ENCODE measurements at places on chromosomes 3 and 15.

- no peak for DNase-seq
These were observed 55.0 kb downstream of the TCF12 start for GRCh38 chr15:56973463-56973862.

GRCh38 chr3:121988146-121988545 lies 33.9 kb downstream of the ILDR1 start:
- DNase-seq, result no peak

GRCh38 chr3:37751967-37752648 lies 109.6 kb upstream of the CTDSPL start:
- DNase-seq, result no peak

- DNase-seq, result no peak
These were observed 8.4 kb downstream of the GMNC start for GRCh38 chr3:190854062-190854461.

GRCh38 chr3:10845839-10846656 lies 30.0 kb downstream of the SLC6A11 start:
- DNase-seq, result no peak

- no peak for DNase-seq
These were observed 23.6 kb upstream of the PLXNA1 start for GRCh38 chr3:126959136-126959920.

DNA sequence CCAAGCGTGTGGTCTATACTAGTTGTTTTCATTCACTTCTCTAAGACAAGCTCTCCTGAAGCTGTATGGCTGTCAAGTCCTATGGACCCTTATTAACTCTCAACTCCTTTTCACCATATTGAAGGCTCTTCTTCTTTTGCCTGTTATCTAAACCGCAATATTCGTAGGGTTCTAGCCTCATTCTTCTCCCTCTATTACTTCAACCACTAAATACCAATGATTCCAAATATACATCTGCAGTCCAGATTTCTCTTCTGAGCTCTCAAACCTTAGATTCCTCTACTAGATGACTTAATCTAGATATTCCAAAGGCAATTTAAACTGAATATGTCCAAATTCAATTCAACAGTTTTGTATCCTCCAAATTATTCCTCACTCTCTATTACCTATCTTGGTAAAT lies 24.6 kb downstream of the AQR start:
- DNase-seq, result no peak
